Cerebellar nuclear complex (tissue), 1 donor: ENCODE measurements at places on chromosomes 1 and 21.

- DNase-seq: no peak
Observed at GRCh38 chr1:73626326-73626725, 571.6 kb downstream of the LRRIQ3 start.

DNA sequence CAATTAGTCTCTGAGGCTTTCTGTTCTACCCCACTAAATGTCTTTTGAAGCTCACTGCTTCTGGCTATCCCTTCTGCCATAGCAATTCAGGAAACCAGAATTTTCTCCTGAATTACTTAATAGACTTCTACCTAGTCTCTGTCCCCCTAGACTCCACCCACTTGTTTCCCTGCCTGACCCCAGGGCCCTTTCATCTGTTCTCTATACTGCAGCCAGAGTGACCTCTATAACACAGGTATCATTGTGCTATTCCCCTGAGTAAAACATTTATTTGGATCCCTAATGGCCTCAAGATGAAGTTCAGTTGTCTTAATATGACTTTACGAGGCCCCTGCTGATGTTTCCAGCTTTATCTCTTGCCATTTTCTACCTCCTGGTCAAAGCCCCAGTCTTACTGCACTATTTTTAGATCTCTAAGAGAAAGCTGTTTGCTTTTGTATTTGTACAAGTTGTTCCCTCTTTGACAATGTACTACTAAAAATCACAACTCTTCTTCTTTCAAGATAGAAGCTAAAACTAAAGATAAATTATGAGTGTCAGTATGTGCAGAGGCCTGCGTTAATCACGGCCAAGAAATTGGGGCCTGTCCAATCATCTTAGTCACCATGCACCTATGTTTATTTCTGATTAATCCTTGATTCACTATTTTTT, 54.5 kb downstream of the ATP1B1 start:
- no peak for DNase-seq

GRCh38 chr1:187091666-187092065, 262.9 kb downstream of the PLA2G4A start:
- no peak for DNase-seq

DNA sequence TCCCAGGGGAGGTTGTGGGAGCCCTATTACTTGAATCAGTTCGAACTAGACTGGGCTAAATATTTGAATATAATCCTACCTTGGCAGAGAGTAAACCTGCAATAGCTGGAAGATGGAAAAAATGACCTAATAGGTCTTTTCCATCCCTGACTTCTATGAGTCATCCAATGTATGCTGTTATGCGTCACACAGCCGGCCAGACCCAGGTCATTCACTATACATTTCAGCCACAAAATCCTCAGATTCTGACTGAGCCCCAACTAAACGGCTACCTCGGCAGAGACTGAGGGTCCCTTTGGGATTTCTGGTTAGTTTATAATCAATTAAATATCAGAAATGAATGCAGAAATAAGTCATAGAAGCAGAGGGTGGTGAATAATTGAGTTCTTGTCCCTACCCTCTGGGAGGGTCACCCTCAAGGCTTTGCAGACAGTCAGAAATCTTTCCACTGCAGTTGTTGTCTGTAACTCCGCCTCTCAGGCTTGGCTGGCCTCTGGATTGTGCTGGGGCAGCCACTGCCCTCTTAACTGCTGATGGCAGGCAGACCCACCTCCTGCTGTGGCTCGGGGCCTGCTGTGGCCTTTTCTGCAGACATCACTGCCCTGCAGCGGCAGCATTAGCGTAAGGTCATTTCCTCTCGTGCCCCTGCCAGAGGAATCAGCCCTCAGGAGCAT, 240.5 kb downstream of the TGFB2 start:
- DNase-seq: no peak

GRCh38 chr21:33037501-33037900, 11.8 kb downstream of the OLIG2 start:
- no peak for DNase-seq

- no peak for DNase-seq
Observed at GRCh38 chr1:16076865-16077238, 3.4 kb upstream of the FAM131C start.

GRCh38 chr1:16110884-16111283, 37.4 kb upstream of the FAM131C start:
- DNase-seq: no peak

DNA sequence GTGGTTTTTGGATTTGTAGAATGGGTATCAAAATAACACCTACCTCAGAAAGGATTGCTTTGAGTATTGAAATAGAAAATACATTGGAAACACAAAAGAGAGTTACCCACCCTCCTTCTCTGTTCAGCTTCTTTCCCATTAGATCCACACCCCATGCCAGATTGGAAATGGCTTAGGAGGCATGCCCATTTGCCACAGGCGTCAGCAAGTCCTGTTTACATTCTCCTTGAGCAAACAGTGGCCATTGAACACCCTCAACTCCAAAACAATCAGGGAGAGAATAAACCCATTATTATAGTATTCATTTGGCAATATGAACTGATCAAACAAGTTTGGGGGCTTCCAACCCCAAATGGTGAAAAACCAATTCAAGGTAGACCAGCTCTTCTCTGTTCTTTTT, 2.4 kb downstream of the ELAPOR1 start:
- no peak for DNase-seq

DNA sequence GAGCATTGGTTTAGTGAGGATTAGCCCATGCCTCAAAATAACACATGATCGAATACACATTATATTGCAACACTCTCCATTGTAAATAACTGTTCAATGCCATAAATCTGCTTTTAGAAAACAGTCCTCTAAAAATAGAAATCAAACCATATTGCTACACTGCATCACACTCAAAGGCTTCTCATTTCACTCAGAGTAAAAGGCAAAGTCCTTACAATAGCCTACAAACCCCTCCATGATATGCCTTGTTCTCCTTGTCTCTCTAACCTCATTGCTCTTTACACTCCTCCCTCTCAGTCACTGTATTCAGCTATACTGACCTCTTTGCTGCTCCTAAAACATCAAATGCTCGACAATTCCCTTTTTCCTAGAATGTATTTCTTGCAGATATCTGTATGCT, 64.2 kb downstream of the CYYR1 start:
- DNase-seq: no peak

DNA sequence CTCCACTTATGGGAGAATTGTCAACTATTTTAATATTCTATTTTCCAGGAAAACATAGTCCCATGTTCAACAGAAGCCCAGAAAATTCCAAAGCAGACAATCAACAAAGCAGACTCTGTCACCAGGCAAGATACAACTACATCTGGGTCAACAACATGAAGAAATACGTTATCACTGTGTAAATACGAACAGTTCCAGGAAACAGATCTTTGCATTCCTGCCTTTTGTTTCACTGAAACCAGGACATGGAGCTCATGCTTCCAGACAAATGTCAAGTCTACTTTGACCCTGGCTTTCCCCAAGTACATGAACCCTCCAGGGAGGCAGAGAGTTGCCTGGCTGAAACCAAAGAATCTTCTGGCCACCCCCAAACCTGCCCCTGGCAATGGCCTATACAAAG, 106.7 kb downstream of the SETD4 start:
- no peak for DNase-seq

DNA sequence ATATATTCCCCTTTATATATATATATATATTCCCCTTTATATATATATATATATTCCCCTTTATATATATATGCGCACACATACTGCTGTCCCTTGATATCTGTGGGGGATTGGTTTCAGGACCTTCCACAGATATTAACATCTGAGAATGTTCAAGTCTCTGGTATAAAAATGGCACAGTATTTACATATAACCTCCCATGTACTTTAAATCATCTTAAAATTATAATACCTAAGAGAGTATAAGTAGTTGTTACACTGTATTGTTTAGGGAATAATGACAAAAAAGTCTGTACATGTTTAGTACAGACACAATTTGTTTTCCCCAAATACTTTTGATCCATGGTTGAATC, 45.8 kb downstream of the NR5A2 start:
- no peak for DNase-seq

- no peak for DNase-seq
Observed at GRCh38 chr1:93617670-93618499, 63.8 kb downstream of the BCAR3 start.

GRCh38 chr1:24484199-24484598, 18.4 kb upstream of the RCAN3 start:
- DNase-seq: no peak

GRCh38 chr1:35226546-35226945, 33.6 kb upstream of the SFPQ start:
- no peak for DNase-seq

- DNase-seq: no peak
Observed at GRCh38 chr1:12511516-12512468, 106.2 kb downstream of the DHRS3 start.

DNA sequence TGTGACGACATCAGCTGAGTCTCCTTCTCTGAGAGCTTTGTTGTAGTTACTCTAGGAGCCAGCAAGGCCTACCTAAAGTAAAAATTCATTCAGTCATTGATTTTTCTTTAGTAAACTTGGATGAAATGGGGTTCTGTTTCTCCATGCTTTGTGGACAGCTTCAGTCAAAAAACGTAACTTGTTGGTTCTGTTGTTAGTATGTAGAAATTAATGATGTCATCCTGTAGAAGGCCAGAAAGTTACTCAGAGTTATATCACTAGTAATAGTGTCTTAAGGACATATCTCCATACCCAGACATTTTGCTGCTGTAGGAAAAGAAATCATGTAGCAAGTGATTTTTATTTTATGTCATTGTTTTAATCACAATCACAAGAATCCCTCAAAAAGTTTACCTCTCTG, 43.0 kb downstream of the KDM1A start:
- no peak for DNase-seq

DNA sequence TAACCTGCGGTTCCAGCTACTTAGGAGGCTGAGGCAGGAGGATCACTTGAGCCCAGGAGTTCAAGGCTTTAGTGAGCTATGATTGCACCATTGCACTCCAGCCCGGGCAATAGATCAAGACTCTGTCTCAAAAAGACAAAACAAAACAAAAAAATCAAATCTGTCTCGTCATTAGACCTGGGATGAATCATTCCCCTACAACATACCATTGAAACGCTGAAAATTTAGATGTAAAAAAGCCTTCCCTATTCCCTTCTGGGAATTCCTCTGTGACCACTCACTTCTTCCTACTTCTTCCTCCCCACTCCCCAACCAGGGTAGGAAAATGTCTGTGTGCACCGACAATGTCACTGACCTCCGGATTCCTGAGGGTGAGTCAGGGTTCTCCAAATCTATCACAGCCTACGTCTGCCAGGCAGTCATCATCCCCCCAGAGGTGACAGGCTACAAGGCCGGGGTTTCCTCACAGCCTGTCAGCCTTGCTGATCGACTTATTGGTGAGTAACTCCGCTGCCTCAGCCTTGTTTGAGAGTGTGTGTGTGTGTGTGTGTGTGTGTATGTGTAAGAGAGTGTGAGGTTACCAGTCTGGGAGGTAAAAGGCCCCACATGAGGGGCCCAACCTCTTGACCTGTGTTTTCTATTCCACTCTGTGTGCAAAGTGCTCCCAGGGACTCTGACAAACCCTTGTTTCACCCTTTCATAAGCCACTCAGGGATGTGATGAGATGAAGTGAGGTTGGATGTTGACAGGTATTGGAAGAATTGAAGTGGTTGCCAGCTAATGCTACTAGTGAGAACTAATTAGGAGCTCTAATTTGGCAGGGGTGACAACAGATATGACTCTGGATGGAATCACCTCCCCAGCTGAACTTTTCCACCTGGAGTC, 16.3 kb upstream of the SARS1 start:
- DNase-seq: no peak

DNA sequence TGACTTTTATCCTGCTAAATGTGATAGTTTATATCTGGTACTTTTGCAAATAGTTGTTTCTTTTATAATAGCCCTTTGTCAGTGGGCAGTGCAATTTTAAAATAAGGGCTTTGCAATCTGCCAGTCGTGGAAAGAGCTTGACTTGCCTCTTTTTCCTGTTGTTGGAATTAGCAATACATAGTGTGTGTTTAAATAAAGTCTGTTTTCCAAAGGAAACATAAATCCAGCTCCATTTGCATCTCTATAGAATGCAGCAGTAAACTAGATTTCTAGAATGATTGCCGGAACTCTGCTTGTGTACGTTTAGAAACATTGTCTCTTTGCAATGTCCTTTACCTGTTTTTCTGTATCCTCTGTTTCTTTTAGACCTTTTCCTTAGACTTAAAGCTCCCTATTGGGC, 33.1 kb downstream of the GABPA start:
- no peak for DNase-seq

DNA sequence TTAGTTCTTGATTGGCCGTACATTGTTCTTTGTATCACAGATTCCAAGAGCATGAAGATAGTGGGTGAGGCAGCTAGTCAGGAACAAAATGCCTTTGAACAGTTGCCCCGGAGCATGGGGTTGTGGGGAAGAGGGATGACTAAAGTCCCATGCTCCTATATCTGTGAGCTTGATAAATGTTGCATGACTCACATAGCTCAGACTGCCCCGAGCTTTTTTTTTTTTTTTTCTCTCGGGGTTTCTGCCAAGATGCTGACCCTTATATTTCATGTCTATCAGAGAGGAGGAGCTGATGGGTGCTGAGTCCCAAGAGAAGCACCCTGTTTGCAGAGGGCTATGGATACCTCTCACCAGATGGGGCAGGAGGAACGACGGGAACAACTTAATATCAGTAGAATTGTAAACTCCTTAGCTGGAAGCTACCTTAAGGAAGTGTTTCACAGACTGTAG, 40.6 kb downstream of the SRRM1 start:
- DNase-seq: no peak

GRCh38 chr1:51170342-51170741, 65.7 kb upstream of the RNF11 start:
- DNase-seq: no peak

DNA sequence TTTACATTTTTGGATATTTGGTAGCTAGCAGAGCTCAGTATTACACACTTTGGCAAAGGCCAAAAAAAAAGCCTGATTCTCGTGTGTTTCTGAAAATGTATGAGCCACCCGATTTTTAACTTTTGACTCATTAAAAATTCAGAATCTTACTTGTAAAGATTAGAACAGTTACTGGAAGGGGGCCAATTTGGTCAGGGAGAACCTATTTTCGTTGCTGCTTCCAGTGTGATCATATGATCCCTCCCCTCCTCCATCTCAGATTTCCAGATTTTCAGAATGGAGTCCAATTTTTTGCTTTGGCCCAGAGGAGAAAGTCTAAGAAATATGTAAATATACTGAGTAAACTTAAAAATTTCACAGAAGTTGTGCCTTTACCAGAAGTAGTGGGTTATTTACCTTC, 3.2 kb upstream of the OR2AK2 start:
- DNase-seq: no peak

DNA sequence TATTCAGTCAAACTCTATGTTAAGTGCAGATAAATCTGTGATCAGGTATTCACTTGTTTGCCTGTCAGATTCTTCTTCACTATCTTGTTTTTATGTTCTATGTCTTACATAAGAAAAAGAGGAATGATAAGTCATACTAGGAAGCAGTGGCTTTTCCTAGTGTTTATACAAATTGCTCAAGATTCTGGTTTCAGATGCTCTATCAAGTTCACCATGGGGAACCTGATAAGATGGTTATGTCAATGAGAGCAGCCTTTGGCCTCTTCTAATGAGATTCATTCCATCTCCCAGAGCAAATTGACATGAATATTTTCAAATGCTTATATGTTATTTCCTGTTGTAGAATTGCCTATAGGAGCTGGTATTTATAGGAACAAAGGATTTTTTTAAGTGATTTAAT, 218.8 kb upstream of the TMPRSS15 start:
- DNase-seq: no peak

GRCh38 chr1:107486349-107486748, 345.5 kb downstream of the NTNG1 start:
- DNase-seq: no peak
